Naive thymus-derived CD4-positive, alpha-beta T cell (primary cell): ENCODE measurements at places on chromosomes 6 and 20. TPM values are rescaled to one million over a fixed set of nuclear protein-coding genes. Genes with fewer than 3 reads are reported as not detected.

DNA sequence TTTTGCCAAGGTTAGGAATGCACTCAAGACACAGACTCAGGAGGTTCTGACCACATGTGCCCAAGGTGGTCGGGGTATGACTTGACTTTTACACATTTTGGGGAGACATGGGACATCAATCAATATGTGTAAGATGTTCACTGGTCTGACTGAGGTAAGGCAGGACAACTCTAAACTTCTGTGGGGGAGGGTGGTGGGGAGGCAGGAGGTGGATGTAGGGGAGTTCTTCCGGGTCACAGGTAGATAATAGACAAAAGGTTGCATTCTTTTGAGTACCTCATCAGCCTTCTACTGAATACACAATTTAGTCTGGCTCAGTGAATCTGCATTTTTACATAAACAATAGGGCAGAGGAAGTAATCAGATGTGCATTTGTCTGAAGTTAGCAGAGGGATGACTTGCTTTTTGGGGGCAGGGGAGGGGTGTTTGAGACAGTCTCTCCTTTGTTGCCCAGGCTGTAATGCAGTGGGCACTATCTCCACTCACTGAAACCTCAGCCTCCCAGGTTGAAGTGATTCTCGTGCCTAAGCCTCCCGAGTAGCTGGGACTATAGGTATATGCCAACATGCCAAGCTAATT is 10.9 kb downstream of the ECHDC1 start:
- no peak for DNase-seq

- DNase-seq, result peak; percentile 62
These were observed 118.8 kb upstream of the TRAF3IP2 start for GRCh38 chr6:111724505-111724904.

The MMP24 gene
- not detected for total RNA-seq

DNA sequence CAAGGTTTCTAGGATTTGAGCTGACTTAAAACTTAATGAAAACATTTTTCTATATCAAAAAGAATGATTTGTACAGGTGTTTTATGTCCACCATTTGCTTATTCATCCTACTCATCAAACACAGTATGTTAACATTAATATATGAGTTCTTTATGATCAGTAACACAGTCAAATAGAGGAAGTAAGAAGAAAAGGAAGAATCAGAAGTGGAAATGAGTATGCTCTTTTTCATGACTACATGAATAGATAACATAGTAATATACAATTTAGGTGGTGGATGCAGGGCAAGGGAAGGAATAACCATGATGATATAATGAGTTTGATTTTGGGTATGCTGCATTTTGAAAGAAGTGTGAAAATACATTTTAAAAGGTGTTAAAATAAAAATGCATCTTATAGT is 16.5 kb downstream of the KPNA5 start:
- no peak for DNase-seq
